ENCODE measurements at places on chromosomes 11 and 22.
A peak's percentile ranks its signal among the peaks of the same experiment; 100 is the strongest.

DNA sequence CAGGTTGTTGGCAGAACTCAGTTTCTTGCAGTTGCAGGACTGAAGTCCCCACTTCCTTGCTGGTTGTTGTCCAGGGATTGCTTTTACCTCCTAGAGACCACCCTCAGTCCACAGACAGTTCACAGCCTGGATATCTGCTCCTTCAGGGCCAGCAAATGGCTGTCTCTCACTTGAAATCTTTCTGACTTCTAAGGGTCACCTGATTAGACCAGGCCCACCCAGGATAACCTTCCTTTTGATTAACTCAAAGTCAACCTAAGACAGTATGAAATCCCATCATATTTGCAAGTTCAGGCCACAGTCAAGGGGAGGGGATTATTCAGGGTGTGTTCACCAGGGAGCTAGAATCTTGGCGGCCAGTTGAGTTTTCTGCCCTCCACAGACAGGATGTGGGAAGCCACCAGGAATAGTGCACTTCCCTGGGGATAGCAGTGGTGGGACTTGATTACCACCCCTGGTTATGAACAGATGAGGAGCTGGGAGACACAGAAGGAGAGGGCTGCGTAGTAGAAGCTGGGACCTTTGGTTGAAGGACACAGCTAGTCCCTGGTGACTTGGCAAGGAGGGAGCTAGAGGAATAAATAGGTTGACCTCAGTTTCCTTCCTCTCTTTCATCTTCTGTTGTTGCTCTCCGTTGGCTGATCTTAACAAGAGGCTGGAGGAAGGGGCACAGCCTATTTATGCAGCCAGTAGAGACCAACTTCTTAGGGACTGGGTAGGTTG is 33.4 kb downstream of the MIAT start:
- DNase-seq: no peak

- DNase-seq: no peak
Measured at GRCh38 chr22:24411256-24412004, 16.0 kb upstream of the ADORA2A start.

GRCh38 chr11:118406599-118407166 is 5.3 kb downstream of the ATP5MG start:
- DNase-seq: no peak

GRCh38 chr22:47112994-47113852 is 350.8 kb downstream of the TBC1D22A start:
- DNase-seq: peak; percentile 54

Data from suppressor macrophage (primary cell).